ENCODE measurements at places on chromosomes 3 and 15.

DNA sequence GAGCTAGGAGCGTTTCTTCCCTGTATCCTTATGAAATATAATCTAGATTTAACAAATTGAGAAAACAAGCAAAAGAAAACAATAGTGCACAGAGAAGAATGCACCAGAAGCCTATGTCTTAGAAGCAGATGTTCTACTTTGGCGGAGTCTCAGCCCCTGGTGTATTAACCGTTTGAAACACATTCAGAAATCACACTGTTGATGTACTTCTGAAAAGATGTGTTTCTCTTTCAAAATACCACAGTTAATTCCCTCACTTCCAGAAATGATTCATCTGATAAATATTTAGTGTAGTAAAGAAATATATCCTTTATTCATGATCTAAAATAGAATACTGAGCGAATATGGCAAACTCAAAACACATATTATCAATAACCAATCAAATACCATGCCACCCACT is 77.7 kb downstream of the CBLB start:
- no peak for DNase-seq

- no peak for DNase-seq
Observed at GRCh38 chr3:23547905-23548650, 257.7 kb upstream of the UBE2E1 start.

- DNase-seq, result no peak
Observed at GRCh38 chr15:88487178-88487795, 19.8 kb downstream of the MRPS11 start.

GRCh38 chr3:69203631-69204314 is 81.4 kb upstream of the LMOD3 start:
- no peak for DNase-seq

DNA sequence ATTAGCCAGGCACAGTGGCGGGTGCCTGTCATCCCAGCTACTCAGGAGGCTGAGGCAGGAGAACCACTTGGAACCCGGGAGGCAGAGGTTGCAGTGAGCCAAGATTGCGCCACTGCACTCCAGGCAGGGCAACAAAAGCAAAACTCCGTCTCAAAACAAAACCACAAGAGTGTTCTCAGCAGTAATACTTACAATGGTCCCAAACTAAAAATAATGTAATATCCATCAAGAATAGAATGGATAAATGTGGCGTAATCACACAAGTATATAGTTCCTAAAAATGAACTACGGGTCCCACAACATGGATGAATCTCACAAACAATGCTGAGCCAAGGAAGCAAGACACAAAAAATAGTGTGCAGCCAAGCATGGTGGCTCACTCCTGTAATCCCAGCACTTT is 39.2 kb downstream of the STAG1 start:
- DNase-seq, result no peak

- DNase-seq, result no peak
Observed at GRCh38 chr3:109944836-109945235, 607.5 kb upstream of the DPPA4 start.

DNA sequence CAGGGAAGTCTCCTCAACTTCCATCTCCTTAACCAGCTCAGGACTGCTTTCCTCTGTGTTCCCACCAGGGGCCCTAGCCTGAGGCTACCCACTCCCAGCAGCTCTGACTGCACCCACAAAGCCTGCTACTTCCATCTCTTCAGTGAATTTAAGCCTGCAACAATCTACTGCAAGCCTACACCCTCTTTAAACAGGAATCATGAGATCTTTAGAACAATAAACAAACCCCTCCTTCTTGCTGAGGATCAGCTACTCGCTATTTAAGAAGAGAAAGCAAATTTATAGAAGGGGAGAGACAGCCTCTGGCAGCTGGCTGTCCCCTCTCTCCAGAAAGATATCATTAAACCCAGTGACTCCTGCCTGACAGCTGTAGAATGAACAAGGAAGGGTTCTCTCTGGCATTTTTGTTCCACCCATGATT is 51.9 kb downstream of the ARHGAP31 start:
- DNase-seq, result no peak

- no peak for DNase-seq
Observed at GRCh38 chr15:37771465-37771864, 163.0 kb upstream of the TMCO5A start.

GRCh38 chr15:80977627-80978036 is 12.0 kb downstream of the MESD start:
- no peak for DNase-seq

DNA sequence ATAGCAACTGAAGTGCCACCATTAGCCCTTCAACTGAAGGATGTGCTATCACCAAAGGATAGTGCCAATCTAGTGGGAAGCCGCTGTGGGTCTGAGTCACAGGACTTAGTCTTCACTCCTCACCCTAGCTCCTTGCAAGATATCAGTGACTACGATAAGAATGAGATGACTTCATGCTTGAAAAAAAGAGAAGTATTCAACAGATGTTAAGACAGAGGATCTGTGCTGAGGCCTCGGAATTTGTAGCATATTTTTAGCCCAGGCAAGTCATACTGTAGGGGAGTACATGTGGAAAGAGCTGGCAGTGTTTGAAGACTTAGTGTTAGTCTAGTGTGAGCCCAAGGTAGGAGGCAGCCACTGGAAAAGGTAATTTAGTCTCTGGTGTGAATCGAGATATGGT is 270.7 kb upstream of the LRTM1 start:
- no peak for DNase-seq

DNA sequence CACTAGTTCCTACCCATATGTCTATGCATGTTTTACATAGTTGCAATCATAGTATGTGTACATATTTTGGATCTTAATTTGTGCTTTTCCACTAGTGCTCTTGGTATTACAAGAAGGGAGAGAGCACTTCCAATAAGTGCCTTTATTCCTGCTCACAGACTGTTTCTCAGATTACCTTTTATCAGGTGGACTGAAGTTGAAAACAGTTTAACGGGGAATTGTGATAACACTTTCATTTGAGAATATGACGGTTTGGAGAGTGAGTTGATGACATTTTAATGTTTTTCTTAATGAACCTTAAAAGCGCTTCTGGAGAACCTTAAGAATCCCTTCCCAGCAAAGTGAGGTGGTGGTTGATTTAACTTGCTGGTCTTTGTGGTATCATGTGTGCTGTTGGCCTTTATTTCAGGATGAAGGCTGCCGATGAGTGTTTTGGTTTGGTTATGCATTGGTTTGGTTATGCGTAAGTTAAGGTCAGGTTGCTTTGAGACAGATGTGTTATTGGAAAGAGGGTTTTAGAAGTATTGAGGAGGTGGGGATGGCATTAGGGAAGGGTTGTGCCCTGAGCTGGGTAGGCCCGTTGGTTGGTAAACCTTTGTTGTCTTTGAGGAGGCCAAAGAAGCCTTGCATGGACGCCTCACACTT is 2.8 kb downstream of the EDEM1 start:
- no peak for DNase-seq

DNA sequence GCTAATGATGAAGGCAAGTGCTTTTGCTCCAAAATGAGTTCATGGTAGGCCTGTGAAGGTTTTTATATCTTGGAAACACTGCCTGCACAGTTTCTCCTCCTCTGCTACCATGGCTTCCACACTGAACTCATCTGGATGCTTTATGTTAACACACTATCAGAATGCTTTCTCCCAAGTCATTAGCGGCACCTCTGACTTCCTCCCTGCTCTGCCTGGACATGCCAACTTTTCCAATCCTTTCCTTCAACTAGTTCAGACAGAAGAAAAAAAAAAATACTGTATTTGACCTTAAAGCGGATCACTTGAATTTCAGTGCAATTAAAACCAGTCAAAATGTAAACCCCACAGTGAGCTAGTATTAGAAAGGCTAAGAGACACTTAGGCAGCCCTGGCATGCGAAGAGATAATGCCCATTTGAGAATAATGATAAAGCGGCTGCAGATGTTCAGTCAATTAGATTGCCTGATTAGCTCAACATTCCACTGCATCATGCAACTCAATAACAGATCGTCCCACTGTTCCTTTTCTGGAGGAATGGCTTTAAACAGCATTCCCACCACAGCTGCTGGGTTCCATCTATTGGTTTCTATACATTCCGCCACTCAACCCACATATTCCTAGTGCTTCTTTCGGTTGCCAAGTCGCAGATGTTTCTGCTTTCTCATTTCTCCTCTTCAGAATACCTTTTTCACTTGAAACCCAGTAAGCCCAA is 51.7 kb downstream of the CNTN3 start:
- DNase-seq, result no peak

GRCh38 chr3:190385731-190386688 is 2.0 kb upstream of the CLDN16 start:
- DNase-seq, result no peak

DNA sequence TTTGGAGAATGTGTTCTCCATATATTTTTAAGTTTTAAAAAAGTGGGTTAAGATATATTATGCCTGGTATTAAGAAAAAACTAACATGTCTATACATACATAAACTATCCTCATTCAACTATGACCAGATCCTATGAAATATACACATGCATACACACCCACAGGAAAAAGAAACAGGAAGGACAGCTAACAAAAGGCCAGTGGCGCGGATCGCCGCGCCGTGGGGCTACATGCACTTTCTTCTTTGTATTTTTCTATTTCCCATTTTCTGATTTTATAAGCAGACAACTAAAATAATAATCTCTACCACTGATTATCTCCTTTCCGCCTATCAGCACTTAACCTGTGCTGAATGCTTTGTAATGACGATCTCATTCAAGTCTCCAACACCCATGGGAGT is 160.1 kb downstream of the OR4M2 start:
- no peak for DNase-seq

All from stimulated activated CD8-positive, alpha-beta memory T cell treated with anti-CD3 and anti-CD28 coated beads, Interleukin-7, amount 100 ng/mL, for 1 hour (primary cell).